GM12892 (cell line): ENCODE measurements at places on chromosomes 4 and X.

- DNase-seq, result no peak
These were observed 127.6 kb upstream of the GATB start for GRCh38 chr4:151888367-151888866.

- DNase-seq, result no peak
These were observed 499.6 kb downstream of the ACTRT1 start for GRCh38 chrX:127552571-127552970.

- no peak for DNase-seq
These were observed 298.7 kb upstream of the KLF3 start for GRCh38 chr4:38365261-38365660.

- no peak for DNase-seq
These were observed 75.3 kb upstream of the PUDP start for GRCh38 chrX:7223271-7223670.

- DNase-seq, result no peak
These were observed 7.9 kb downstream of the CXCL6 start for GRCh38 chr4:73844345-73844744.

DNA sequence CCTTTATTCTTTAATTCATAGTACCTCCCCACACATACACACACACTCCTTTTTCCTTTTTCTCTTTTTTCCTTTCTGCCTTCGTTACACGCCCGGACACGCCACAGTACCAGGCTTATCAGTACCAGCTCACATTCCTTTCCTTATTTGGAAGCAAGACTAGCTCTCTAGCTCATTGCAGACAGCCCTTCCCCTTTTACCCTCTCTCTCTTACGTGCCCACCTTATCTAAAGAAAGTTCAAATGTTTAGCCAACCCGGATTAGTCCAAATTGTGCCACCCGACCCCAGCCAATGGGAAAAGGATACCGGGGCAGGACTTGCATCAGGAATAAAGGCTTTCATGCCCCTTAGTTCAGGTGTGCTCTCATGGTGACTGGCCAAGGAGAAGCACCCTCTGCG is 194.7 kb upstream of the VCX3A start:
- no peak for DNase-seq
